Esophagus squamous epithelium (tissue), 5 donors: ENCODE measurements at places on chromosomes 6 and 20. TPM values are rescaled to one million over a fixed set of nuclear protein-coding genes. Genes with fewer than 3 reads are reported as not detected.

DNA sequence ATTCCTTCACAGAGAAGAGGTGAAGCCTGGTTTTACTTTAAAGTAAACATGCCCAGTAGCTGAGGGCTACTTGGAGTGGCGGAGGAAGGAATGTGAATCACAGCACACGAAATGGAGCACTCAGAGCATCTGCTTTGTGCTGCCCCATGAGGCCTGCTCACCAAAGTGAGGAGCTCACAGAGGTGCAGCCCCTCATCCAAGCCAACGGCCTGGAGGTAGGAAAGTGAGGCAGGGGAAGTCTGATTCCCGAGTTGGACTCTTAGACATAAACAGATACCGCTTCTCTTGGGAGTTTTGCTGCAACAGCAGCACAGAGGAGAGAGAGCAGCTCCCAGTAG lies 3.6 kb downstream of the YTHDF1 start:
- peaks cover 34% of the 10 kb centered on the region for H3K4me1 ChIP-seq
- peaks cover 9% of the 10 kb centered on the region for H3K36me3 ChIP-seq
- DNase-seq, result no peak
- H3K27me3 ChIP-seq, result no peaks in the 10 kb centered on the region
- H3K4me3 ChIP-seq, result no peak overlapping the region
- H3K27ac ChIP-seq, result no peak overlapping the region

DNA sequence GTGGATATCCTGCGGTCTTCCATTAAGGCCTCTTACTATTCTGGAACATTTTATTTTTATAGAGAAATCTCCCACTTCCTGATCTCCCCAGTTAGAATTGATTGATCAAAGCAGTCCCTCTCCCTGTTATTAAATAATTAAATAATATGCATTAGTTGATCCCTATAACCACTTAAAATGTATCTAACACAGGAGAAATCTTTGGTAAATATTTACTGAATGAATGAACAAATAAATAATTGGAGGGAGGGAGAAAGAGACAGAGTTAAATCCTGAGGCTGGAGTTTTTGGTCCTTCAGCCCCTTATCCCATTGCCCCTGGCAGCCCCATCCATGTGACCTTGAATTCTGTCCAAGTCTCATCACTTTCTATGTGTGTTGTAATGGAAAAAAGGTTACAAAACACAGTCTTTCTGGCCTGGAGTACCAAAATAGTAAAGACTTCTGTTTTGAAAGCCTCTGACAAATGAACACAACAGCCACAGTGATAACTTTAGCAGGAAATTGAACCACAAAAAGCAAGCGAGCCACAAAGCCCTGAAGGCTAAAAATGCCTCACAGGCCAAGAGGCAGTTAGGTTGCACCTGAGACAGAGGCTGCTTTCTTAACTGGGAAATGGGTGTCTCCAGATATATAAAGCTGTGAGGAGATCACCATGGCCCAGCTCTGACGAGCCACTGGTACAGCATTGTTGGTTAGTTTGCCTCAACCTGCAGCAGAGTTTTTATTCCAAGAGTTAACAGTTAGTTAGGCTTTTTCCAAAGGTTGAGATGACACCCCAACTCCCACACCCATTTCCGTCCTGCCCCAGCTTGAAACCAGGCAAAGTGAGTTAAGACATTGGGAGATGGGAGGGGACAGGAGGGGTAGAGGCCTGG lies 11.3 kb downstream of the NT5E start:
- H3K27ac ChIP-seq, result peak overlapping the region; percentile 83
- no peaks in the 10 kb centered on the region for H3K27me3 ChIP-seq

DNA sequence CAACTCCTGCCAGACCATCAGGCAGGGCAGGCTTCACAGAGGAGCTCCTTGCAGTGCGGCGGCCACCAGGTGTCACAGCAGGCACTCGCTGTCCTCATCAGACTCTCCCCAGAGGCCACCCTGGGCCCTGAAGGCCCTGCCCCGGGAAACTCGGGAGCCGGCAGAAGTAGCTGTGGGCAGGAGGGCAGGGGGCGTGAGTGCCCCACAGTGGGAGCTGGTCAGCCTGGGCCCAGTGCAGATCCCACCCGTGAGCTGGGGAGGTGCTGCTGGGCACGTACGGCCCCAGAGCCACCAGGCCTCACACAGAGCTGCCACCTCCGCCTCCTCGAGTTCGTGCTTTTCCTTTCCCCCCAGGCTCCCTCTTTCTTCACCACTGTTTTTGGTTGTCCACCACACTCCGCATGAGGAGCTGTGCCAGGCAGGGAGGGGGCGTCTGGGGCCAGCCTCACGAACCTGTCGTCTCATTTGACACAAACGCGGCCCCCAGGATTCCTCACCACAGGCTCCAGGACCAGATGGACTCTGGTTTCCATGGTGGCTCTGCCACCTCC lies 33.8 kb downstream of the FRMD1 start:
- H3K4me1 ChIP-seq, result no peaks in the 10 kb centered on the region
- DNase-seq, result no peak
- no peaks in the 10 kb centered on the region for H3K36me3 ChIP-seq
- no peaks in the 10 kb centered on the region for H3K27me3 ChIP-seq
- no peak overlapping the region for H3K4me3 ChIP-seq

DNA sequence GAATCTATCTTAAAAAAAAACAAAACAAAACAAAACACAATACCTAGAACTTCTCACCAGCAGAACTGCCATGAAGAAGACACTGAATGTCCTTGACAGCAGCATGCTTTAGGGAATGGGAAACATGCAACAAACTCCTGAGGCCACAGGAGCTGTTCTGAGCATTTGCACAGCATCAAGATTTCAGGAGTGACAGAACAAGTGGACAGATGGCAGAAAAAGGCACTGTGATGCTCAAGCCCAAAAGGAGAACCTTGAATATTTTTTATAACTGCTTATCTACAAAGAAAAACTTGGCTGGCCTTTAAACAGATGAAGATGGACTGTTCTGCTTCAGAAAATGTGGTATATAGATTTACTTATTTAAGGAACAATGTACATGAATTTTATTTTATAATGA lies 158.9 kb downstream of the RALGAPA2 start:
- peaks cover 6% of the 10 kb centered on the region for H3K4me1 ChIP-seq
- DNase-seq, result no peak
- no peaks in the 10 kb centered on the region for H3K27me3 ChIP-seq
- H3K27ac ChIP-seq, result no peak overlapping the region
- H3K36me3 ChIP-seq, result peaks cover 21% of the 10 kb centered on the region

- peaks cover 52% of the 10 kb centered on the region for H3K4me1 ChIP-seq
- no peaks in the 10 kb centered on the region for H3K36me3 ChIP-seq
- no peak for DNase-seq
- peak overlapping the region; percentile 75 for H3K27ac ChIP-seq
Measured at GRCh38 chr20:10508468-10509251, 73.6 kb downstream of the SLX4IP start.

DNA sequence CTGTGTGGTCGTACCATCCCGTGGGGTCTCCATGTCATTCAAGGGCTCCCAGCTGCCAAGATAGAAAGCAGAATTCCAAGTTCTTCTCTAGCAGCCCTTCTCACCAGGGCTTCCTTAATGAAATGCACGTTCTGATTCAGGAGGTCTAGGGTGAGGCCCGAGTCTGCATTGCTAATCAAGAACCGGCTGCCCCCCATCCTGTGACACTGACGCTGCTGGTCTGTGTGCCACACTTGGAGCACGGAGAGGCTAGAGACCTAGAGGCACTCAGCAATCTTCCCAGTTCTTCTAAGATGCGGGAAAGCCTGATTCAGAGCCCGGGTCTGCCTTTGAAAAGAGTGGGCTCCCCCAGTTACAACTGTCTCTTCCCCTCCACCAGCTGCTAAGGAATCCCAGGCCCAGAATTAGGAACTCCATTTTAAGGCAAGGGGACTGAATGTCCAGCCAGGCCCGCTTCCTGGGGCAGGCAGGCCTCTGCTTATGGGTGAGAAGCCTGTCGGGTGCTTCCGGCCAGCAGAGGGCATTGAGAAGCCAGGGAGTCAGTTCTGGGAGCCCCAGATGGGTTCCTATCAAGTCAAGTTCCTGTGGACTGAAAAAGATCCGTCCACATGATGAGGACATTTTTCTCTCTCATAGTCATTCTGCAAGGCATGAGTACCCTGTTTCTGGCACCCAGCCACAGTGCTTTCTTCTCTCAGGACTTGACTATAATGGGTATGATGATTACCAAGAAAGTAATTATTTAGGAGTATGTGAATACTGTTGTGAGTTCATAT lies 69.8 kb upstream of the RIN2 start:
- no peak overlapping the region for H3K4me3 ChIP-seq
- no peak for DNase-seq
- peaks cover 34% of the 10 kb centered on the region for H3K36me3 ChIP-seq
- no peak overlapping the region for H3K27ac ChIP-seq
- no peaks in the 10 kb centered on the region for H3K4me1 ChIP-seq
- H3K27me3 ChIP-seq, result no peaks in the 10 kb centered on the region

DNA sequence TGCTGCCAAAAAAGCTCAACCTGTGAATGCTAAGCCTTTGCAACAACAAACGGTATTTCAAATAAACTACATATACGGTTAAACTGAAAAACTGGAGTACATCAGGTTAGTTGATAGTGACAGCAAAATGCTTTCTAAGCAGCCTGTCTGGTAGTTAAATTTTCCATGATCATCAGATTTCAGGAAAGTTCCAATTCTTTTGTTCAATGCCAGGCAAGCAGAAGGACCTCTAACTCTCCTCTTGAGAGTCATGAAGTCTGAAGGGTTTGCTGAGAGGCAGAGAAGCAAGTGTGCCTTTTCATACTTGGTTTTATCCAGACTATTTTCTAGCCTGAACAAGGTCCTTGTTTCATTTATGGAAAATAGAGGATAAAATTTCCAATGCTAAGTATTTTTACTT lies 4.5 kb downstream of the FLRT3 start:
- no peak overlapping the region for H3K27ac ChIP-seq
- H3K4me3 ChIP-seq, result no peak overlapping the region
- no peaks in the 10 kb centered on the region for H3K4me1 ChIP-seq
- no peaks in the 10 kb centered on the region for H3K36me3 ChIP-seq

DNA sequence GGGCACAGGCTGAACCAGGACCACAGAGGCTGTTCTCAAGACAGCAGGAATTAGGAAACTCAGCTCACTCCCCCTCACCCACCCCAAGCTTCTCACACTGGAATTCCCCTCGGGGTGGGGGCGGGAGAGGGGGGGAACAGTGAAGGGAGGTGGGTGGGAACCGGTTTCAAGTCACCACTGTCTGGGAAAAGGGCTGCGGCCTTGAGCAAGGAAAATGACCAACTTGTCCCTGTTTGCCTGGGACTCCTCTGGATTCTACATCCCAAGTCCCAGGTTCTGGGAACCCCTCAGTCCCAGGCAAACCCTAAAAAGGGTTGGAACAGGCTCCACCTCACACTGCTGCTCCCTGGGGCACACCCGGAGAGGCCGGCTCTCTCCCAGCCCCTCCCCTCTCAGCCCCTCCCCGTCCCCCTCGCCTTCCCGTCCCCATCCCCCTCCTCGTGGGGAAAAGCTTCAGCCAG lies 230.7 kb downstream of the TFAP2C start:
- peaks cover 13% of the 10 kb centered on the region for H3K27me3 ChIP-seq
- H3K4me3 ChIP-seq, result no peak overlapping the region
- H3K27ac ChIP-seq, result peak overlapping the region; percentile 66
- H3K4me1 ChIP-seq, result peaks cover 14% of the 10 kb centered on the region
- no peak for DNase-seq

DNA sequence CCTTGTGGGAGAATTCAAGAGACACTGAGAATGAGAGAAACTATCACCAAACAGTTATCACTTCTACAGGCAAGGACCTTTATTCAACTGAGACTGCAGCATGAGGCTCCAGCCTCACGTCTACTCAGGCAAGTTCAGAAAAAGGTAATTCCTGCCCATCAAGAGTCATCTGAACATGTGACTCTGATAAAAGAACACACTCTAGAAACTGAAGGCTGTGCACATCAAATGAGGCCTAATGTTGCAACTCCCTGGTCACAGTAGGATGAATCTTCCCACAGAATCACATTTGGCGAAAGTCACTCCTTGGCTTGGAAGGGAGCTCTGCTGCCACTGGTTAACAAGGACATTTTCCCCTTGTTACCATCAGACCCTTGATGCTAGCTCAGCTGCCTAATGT lies 71.2 kb upstream of the EMILIN3 start:
- no peak for DNase-seq
- H3K36me3 ChIP-seq, result peaks cover 97% of the 10 kb centered on the region
- no peak overlapping the region for H3K27ac ChIP-seq
- no peak overlapping the region for H3K4me3 ChIP-seq
- H3K4me1 ChIP-seq, result no peaks in the 10 kb centered on the region

DNA sequence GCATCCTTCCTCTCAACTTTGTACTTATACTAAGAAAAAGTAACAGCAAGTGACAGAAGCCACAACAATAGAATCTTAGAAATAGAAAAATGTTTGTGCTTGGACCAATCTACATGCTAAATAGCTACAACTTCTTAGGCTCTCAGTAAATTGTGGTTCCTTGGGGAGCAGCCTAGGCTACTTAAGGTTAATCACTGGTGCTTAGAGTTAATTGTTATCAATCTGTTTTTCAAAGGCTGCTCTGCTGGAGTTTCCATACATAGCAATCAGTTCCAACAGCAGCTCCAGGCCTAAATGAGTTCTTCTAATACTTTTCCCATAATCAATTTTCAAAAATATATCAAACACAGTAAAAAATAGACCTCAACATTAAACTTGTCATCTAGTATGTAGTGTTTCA lies 571.4 kb downstream of the EPHA7 start:
- H3K27ac ChIP-seq, result no peak overlapping the region
- no peaks in the 10 kb centered on the region for H3K27me3 ChIP-seq
- no peak for DNase-seq
- H3K4me1 ChIP-seq, result no peaks in the 10 kb centered on the region
- no peaks in the 10 kb centered on the region for H3K36me3 ChIP-seq

DNA sequence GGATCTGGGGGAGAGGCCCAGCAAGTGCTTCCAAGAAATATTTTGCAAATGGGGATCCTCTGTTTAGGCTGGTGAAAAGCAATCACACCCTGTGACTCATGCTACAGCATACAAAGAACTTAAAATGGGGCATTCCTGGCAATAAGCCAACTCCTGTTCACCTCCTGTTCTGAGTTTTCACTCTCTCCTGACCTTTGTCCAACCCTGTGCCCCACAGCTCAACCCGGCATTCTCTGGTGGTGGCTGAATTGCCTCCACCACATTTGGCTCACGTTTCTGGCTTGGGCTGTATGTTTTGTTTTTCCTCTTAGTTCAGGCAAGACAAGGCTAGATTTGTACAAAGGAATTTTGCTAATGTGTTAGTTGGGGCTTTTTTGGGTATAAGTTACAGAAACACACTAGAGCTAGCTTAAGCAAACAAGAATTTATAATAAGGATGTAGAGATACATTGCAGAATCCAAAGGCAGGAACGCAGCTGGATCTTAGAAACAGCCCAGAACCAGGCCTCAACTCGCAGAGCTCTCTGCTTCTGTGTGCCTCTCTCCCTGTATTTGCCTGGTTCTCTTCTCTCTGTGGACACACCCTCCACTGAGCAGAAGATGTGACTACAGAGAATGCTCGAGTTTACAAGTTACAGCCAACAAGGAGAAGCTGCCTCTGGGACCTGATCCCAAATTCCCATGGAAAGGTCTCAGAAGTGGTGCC lies 9.4 kb downstream of the ABCC10 start:
- no peaks in the 10 kb centered on the region for H3K27me3 ChIP-seq
- H3K4me1 ChIP-seq, result peaks cover 25% of the 10 kb centered on the region

- no peaks in the 10 kb centered on the region for H3K27me3 ChIP-seq
- H3K36me3 ChIP-seq, result no peaks in the 10 kb centered on the region
- no peak overlapping the region for H3K4me3 ChIP-seq
- no peaks in the 10 kb centered on the region for H3K4me1 ChIP-seq
Measured at GRCh38 chr20:6786548-6786947, 19.1 kb downstream of the BMP2 start.

The FBXL4 gene
- total RNA-seq, result 15.1 TPM

The WASF1 gene
- total RNA-seq, result 12.2 TPM

The MAPK13 gene
- total RNA-seq, result 92.4 TPM

The SAPCD1 gene
- total RNA-seq, result 0.95 TPM

The RIN2 gene
- 29.5 TPM for total RNA-seq

The GNAS gene
- 334 TPM for total RNA-seq
